Left kidney (tissue), 8 donors: ENCODE measurements at places on chromosomes 1 and 21.
A peak's percentile ranks its signal among the peaks of the same experiment; 100 is the strongest.

DNA sequence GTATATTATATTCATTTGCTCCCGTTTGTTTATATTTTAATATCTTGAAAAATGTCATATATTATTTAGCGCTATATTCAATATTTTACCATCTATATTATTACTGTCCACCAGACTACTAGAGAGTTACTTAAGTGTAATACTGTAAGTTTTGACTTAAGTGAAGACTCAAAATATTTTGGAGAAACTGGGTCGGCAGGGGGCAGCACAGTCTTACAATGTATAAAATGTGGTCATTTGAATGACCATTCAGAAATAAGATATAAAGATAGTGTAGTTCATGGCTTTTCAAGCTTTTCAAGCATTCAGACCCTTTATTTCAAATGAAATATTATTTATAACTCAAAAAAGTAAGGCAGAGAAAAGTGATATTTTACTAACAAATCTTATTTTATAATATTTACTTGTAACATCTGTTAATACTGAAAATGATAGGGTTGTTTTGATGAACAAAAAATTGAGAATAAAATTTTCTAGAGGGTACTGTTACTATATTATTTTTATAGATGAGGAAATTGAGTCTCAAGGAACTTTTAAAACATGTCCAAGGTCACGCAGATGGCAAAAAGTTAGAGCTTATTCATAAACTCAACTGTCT is 89.0 kb upstream of the SERTAD4 start:
- DNase-seq = peak; percentile 74

GRCh38 chr1:51236531-51237350 is 668 bp downstream of the RNF11 start:
- peak; percentile 66 for DNase-seq

- no peak for DNase-seq
Observed at GRCh38 chr1:192654120-192654519, 18.2 kb downstream of the RGS13 start.

DNA sequence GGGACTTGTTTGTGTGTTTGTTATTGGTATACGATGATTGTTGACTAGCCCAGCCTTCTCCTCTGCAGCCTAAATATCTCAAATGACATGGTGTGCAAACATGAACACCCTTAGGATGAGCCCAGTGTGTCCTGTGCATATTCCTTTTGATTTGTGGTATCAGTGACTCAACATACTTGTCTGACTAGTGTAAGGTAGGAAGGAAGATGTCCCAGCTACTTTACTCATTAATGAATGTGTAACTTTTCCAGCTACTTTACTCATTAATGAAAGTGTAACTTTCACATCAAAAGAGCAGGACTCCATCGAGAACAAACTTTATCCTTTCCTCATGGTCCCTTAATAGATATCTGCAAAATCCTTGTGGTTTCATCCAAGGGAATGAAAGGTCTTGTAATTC is 2.7 kb upstream of the ZNF692 start:
- no peak for DNase-seq

GRCh38 chr1:224863486-224863885 is 66.0 kb upstream of the DNAH14 start:
- no peak for DNase-seq

- peak; percentile 18 for DNase-seq
Observed at GRCh38 chr1:192580351-192580962, 4.9 kb downstream of the RGS1 start.

DNA sequence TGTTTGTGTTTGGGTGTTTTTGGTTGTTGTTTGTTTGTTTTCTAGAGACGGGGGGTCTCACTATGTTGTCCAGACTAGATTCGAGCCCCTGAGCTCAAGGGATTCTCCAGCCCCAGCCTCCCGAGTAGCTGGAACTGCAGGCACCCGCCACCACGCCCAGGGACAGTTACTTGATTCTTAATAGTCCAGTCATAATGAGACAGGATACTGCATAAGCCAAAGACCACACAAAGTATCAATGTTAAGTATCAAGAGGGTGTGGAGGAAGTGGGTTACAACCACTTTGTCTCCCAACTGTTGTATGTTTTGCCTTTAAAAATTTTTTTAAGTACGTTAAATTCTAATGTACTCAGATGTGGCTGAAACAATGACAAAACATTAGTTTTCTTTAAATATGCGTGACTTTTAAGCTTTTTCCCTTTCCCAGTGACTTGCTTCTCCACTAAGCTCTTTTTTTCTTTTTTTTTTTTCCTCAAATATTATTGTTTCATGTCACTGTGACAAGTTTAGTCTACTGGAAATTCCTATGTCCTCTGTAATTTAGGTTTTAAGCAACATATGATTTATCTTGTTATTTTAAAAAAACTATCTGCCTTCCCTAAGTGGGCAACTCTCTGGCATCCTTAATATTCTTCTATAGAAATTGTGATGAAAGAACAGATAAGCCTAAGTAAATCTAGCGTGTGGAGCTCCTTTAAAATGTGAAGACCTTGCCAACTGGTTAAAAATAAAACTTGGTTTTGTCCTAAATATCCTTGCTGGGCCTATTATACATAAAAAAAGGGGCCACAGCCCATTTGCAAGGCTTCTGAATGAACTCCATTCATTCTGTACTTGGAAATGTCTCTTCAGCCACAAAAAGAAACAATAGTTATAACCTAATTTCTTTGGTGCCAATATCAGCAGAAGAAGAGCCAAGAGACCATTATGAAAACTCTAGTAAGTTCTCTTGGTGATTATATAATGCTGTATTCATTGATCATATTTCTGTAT is 56.2 kb upstream of the DPH5 start:
- no peak for DNase-seq

GRCh38 chr1:17502326-17502778 is 37.1 kb upstream of the ARHGEF10L start:
- DNase-seq = no peak

DNA sequence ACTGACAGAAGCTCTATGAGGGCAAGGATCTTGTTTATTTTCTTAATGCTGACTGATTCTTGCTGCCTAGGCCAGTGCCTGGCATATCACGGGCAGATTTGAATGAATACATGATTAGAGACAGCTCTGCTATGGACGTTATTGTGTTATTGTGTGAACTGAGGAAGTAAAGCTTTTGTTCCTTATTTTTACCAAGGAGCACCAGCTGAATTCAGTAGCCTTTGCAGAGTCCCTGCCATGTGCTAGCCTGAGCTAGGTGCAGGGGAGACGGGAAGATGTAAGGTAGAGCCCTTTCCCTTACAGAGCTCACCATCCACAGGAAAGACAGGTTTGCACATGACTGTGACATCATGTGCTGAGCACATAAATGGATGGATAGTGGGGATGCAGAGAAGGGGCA is 36.0 kb upstream of the SCMH1 start:
- DNase-seq = no peak

DNA sequence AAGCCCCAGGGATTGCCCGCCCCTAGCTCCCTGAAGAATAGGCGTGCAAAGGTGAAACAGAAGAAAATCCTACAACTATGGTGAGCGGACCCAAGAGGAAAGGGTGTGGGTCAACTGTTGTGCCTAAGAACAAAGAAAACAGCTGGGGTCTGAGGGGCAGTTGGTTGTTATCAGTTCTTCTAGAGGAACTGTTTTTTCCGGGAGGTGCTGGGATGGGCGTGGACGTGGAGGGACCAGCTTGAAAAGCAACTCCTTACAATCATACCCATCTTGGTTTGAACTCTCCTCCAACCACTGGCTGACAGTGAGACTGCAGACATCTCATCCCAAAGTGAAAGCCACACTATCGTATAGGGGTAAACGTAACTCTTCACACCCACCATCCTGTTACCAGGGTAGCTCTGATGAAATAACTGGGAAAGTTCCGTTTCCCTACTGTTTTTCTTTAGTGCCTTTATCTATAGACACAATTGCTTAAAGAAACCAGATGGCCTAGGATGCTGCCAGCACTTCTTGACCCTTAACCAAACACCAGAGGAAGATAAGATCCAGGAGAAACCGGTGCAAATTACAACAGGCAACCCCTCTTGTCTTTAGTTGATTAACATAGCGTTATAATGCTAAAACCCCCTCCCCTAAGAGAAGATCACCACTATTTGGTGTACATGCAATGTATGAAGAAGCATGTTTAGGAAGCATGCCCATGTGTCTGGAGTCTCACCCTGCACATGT is 25.6 kb upstream of the FAM89A start:
- DNase-seq = no peak

DNA sequence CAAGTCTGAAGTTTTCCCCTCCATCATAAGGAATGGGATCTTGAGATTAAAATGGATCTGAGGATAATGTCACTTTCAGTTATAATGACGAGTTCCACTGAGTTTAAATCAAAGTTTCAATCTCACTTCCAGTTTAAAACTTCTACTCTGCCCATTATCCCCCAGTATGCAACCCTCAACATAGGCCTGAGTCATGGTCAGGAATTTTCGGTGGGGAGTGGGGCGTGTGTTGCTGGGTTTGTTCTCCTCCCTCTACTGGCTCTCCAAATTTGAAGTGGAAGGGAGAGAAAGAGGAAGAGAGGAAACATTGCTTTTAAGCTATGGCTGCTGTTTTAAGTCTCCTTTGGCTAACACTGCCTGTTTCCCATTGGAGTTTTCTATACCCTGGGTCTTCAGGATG is 152.9 kb downstream of the TM2D1 start:
- no peak for DNase-seq

GRCh38 chr1:241624935-241625334 is 15.2 kb downstream of the CHML start:
- no peak for DNase-seq

- no peak for DNase-seq
Observed at GRCh38 chr21:15795533-15795932, 65.8 kb downstream of the USP25 start.

DNA sequence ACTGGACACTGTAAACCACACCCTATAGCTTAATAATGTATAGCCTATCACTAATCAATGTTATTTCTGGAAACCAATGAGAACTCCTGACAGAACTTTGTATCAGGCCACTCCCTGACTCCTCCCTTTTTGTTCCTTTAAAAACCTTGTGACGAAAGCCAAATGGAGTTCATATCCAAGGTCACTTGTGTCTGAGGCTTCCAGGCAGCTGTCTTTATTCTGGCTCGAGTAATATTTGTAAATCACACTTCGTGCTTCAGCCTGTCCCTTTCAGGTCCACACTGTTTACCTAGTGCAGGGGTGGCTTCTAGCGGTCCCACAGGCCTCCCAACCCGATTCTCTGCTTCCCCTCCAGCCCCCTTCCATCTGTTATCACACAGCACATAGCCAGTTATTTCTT is 16.2 kb upstream of the CAPN9 start:
- DNase-seq = peak; percentile 43

- no peak for DNase-seq
Observed at GRCh38 chr21:14070049-14070893, 140.5 kb downstream of the LIPI start.

- no peak for DNase-seq
Observed at GRCh38 chr1:189619682-189620332, 857.9 kb downstream of the BRINP3 start.

- DNase-seq = no peak
Observed at GRCh38 chr1:92881391-92881790, 49.6 kb downstream of the RPL5 start.

- no peak for DNase-seq
Observed at GRCh38 chr1:244758708-244759107, 76.8 kb upstream of the COX20 start.

GRCh38 chr1:2948001-2948750 is 73.1 kb upstream of the ACTRT2 start:
- DNase-seq = no peak

DNA sequence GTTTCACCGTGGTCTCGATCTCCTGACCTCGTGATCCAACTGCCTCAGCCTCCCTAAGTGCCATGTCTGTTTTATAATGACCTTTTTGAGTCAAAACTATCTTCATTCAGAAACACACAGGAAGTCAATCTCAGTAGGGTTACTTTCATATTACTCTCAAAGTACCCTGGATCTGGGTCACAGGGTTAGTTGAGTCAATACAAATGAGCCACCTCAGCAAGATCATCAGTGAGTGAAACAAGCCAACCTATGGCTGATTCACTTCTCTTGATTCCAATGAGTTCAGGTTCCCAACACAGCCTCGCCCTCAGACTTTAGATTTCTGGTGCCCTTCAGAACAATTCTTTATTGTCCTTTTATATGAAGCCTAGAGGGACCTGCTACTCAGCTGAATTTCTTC is 76.9 kb downstream of the ZC3H11B start:
- no peak for DNase-seq

DNA sequence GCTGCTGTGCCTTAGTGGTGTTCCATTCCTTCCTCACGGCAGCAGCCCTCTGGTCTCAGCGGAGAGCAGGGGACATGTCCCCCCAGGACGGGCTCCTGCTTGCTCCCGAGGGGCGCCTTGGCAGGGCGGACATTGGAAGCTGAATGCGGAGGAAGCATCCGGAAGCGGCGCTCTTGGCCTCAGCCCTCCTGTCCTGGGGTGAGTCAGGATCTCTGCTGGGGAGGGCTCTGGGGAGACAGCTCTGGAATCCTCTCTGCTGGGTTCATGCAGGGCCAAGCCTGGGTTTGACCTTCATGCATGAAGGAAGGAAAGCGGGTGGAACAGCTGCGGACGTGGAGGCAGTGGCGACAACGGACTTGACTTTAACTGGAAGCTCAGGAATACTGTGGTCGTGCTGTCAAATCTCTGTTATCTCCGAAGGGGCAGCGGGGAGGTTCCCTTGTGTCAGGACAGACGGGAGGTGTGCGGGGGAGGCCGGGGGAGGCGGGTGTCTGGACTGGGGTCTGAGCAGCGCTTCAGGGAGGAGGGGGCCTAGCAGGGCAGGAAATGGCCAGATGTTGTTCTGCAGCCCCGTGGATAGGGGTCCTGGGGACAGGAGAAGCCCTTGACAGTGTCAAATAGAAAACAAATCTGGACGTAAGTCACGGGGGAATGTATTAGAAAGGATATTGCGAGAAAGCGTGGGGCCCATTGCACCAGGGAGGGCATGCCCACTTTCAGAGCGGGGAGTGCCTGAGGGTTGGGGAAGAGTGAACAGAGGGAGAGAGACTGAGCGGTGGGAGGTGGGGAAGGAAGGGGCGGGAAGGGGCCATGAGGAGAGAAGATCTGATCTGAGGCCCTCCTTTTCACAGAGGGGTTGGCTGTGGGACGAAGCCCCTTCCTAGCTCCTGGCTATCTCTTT is 26.6 kb downstream of the CRYAA start:
- no peak for DNase-seq

- no peak for DNase-seq
Observed at GRCh38 chr1:56437959-56438358, 141.4 kb downstream of the PLPP3 start.

DNA sequence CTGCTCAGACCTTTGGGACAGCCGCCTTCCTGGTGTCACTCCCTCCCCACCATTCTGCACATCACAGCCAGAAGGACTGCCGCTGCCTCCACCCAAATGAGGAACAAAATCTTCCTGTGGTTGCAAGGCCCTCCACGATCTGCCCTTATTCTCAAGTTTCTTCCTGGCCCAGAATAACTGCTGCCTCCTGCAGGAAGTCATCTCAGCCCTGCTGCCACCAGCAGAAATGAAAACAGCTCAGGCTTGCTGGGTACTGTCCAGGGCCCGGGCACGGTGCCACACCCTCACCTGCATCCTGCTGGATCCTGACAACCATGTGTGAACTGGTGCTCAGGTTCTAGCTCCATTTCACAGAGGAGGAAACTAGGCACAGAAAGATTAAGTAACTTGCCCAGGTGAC is 2.8 kb downstream of the CLDN19 start:
- DNase-seq = no peak

GRCh38 chr1:27624467-27625178 is 10.4 kb downstream of the FGR start:
- DNase-seq = no peak

- DNase-seq = no peak
Observed at GRCh38 chr1:70383483-70383882, 27.6 kb upstream of the CTH start.
